ENCODE measurements at places on chromosomes 2 and 18.

GRCh38 chr2:171655586-171655985 lies 31.7 kb upstream of the DYNC1I2 start:
- DNase-seq = no peak

- no peak for DNase-seq
Observed at GRCh38 chr2:7272210-7272609, 355.0 kb downstream of the RNF144A start.

DNA sequence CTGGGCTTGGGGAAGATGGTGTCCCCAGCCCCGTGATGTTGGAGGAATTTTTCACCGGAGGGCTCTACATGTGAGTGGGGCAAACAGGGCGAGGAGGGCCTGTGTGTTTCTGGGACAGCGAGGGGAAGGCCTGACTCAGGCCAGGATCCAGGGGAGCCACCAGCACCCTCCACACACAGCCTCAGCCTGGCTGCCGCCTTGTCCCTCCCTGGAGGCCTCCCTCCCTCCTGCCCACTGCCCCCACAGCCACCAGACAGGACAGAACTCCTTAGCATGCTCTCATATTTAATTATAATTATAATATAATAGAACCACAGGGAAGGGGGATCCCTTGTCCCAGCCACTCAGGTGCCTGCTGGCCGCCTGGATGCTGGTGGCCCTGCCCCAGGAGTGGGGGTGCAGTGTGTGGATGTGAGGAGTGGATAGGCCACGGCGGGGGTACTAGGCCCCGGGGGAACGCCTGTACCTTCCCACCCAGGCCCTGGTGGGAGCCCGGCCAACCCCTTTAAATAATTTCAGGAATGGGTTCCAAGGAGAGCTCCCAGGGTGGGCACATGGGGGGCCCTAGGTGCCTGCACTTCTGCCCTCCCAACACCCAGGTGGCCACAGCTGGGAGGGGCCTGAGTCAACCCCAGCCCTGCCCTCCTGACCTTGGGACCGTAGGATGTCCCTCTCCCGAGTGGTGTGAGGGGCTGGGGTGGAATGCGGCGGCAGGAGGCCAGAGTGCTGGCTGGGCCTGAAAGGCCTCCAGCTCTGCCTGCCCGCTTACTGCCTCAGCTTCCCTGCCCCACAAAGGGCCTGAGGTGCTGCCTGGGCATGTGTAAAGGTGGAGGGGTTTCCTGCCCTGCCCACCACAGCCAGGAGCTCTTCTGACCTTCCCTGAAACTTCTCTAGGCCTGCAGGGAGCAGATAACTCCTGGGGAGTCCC lies 8.8 kb downstream of the PDCD1 start:
- no peak for DNase-seq

DNA sequence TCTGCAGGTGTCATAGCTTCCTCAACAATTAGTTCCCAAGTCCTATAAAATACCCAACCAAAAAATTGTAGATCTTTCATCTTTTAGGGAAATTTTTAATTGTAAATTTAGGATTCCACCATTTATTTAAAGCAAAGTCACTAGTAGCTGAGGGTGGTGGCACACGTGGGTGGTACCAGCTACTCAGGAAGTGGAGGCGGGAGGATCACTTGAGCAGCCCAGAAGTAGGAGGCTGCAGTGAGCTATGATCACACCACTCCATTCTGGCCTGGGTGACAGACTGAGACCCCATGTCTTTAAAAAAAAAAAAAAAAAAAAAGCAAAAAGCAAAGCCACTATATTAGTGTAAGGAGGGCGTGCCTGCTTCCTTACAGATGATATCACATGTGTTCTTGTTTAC lies 60.3 kb upstream of the GREB1L start:
- DNase-seq = no peak

DNA sequence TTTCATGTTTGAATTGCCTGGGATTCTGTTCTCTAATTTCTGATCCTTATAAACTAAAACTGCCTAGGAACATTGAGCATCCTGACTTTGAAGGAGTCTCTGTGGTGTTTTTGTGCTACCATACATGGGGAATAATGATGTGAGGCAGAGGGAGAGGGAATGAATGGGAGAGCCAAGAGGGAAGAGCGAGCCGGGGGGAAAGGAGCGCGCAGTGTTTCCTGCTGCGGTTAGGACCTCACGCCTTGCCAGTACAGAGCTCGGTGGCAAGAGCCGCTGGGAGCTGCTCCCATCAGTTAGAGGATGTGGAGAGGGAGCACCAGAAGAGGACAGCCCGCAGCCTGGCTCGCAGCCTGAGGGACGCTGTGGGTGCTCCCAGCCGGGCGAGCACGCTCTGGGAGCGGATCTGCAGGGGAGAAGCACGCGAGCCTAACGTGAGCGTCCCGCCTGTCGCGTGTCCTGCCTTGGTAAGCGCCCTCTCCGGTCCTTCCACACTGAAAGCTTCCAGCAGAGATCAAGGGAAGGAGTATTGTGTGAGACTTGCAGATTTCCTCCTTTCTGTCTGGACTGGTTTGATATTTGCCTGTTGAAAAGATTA lies 114.7 kb downstream of the FAM210A start:
- DNase-seq = no peak

DNA sequence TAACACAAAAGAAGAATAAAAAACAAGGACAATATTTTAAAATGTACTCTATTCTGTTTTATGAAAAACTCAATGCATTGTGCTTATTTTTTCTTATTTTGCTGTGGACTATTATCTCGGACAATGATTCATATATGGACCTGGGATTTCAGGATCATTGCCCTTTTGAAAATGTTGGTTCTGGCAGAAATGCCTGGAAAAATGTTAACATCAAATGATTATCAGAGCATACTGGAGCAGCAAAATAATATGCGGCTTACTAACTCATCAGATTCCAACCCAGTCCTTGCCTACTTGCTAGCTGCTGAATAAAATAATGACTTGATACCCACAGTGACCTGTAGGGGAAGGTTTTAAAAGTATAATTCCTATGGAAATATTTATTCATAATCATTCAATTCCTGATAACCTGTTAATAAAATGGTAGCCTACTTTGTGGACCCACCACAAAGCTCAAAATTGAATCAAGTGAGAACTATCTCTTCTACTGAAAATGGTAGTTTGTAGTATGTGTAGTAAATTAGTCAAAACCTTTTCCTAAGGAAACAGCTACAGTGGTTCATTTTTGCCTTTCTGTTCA lies 117.4 kb downstream of the NEB start:
- DNase-seq = no peak

DNA sequence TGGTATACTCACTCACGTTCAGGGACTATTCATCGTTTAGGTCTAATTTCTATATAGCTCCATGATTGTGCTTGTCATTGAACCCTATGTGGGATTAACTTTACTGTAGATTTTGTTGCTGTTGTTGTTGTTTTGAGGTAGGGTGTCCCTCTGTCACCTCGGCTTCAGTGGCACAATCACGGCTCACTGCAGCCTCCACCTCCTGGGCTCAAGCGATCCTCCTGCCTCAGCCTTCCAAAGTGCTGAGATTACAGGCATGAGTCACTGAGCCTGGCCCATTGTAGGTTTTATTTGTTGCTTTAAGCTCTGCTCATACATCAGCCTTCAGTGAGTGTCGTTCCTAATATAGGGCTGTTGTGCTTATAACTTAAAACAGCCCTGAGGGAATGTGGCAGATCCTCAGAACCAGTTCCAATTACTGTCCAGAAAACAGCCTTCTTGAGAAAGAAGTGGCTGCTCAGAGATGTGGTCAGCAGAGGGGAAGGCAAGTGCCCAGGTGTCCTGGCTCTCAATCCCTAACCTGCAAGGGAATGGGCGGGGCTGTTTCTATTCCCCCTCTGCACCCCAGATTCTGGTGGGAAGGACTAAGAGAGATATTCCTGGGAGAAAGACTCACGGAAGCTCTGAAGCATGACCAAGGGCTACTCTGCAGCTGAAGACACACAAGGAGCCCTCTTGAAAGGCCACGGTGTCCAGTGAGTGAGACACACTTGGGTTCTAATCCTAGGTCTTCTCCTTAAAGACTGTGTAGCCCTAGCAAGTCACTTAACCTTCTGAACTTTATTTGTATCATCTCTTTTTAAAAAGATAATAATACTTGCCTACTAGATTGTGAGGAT lies 79.6 kb upstream of the LCLAT1 start:
- no peak for DNase-seq

DNA sequence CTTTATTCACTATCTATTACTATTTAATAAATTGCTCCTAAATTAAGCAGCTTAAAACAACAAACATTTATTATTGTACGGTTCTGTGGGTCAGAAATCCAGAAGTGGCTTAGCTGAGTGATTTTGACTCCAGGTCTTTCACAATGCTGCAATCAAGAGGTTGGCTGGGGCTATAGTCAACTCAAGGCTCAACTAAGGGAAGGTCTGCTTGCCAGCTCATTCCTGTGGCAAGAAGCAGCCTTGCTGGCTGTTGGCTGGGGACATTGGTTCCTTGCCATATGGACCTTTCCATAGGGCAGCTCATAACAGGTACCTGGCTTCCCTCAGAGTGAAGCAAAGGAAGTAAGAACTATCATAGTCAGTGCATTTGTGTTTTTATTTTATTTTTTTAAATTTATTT lies 5.0 kb upstream of the MRPL19 start:
- DNase-seq = no peak

- no peak for DNase-seq
Observed at GRCh38 chr2:27379383-27379835, 1.1 kb downstream of the ZNF513 start.

DNA sequence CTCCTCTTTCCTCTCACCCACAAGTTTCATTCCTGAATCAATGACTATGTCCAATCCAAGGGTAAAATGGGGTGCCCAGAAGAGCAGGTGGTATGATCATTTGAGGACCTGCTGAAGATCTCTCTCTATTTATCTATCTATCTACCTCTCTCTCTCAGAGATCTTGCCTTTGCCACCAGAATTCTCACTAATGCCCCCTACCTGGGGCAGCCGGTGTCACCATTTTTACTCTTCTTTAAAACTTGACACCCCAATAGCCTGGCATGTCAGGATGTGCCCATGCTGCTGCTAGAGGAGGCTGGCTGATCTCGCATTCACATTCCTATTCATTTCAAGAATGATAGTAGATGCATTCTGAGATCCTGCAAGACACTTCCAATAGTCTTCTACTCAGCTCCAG lies 24.3 kb upstream of the RPIA start:
- DNase-seq = no peak

DNA sequence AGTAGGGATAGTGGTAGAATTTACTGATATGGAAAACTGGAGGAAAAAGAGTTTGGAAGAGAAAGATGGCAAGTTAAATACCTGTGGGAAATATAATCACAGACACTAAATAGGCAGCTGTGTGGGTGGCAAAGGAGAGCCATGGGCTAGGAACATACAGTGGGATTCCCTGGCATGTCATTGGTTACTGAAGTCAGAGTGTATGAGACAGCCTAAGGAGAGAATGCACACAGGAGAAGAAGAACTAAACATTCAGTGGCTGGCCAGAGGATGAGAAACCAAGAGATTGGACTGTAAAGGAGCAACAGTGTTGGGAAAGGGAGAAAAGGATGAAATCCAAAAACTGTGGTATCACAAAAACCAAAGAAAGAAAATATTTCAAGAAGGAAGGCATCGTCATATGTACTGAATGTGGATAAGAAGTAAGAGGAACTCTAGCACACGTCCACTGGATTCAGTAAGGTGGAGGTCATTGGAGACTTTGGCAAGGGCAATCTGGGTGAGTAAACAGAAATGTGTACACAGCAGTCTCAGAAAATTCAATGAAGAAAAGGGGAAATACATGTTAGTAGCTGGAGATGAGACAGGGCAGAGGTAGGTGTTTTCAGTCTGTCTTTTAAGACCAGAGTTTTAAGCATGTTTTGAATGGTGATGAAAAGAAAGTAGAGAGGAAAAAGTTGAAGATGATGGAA lies 83.3 kb downstream of the SPIRE1 start:
- no peak for DNase-seq

GRCh38 chr2:144999936-145000335 lies 480.0 kb upstream of the ZEB2 start:
- DNase-seq = no peak

DNA sequence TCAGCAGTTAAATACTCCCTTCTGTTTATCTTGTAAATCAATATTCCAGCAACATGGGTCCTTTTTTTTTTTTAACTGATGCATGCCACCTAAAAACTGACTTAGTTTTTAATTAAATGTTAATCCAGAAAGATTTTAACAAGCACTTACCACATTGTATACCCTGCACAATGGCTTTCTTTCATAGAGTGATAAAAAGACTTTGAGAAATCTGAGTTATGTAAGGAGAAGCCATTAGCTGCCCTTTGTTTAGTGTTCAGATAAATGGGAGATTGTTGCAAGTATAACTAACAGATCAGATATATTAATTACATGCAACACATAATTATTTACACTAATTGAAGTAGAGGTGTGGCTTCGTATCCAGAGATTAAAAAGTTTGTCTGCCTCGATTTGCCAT lies 22.7 kb upstream of the NFATC1 start:
- DNase-seq = no peak

- DNase-seq = no peak
Observed at GRCh38 chr18:79422022-79422782, 26.5 kb downstream of the NFATC1 start.

DNA sequence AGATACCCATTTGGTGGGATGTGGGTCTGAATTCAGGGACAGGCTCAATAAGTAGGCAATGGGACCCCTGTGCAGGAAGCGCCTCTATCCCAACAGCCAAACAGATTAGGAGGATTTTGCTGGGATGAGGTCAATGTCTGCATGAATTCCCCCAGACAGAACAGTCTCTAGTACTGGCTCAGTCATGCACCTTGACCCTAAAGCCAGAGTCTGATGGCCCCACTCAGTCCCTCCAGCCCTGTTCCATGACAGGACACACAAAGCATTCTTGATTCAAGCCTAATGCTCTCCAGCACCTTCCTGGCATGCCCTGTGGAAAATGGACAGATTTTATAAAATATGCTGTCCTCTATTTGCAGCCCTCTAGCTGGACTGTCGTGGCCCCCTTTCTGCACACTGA lies 49.8 kb upstream of the RAB6D start:
- no peak for DNase-seq

- DNase-seq = no peak
Observed at GRCh38 chr18:51235009-51235789, 37.7 kb upstream of the MEX3C start.

GRCh38 chr18:36759167-36759776 lies 69.5 kb downstream of the TPGS2 start:
- DNase-seq = no peak

DNA sequence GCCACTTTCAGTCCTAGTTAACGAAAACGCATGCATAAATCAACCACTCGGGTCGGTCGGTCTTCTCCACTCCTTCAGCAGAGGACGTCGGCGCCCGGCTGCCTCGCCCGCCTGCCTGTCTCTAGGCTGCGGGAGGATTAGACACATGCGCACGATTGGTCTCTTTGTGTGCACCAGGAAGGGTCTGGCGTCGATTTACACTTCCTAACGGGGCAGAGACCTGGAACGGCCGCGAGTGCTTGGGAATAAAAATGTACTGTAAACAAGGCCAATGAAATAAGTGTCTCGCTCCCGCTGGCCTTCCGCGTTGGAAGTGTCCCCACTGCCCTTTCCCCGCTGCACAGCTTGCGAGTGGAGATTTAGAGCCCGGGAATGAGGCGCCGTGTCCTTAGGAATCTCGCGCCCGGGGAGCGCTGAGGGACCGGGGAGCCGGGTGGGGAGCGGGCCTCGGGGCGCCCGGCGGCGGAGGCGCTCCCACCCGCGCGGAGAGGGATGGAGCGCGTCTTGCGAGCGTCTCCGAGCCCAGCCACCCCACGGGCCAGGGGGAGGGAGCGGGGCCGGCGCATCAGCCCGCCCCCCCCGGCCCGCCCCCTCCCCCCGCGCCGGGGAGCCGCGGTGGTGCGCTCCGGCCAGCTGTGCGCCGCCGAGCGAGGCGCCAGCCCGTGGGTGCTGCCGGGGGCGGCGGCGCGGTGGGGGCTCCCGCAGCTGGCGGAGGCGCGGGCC lies at the start of gene DOK6:
DOK6 (plus strand) TSS at position 636 of the 723 bp plus-strand sequence.
- DNase-seq = peak; percentile 77
